Osteocyte (in vitro differentiated cells): ENCODE measurements at places on chromosomes 1 and 21. TPM values are rescaled to one million over a fixed set of nuclear protein-coding genes. Genes with fewer than 3 reads are reported as not detected.
A peak's percentile ranks its signal among the peaks of the same experiment; 100 is the strongest.

Gene CD101
- total RNA-seq, result 0.50 and 0.78 TPM in 2 replicates

- H3K36me3 ChIP-seq, result no peaks in the 10 kb centered on the region
- DNase-seq, result no peak
- peak within 1 kb of the TSS; percentile 94 for H3K27ac ChIP-seq
- peak within 1 kb of the TSS; percentile 99 for H3K4me3 ChIP-seq
Observed at GRCh38 chr1:19643602-19644394, at the start of gene NBL1. TSS of gene NBL1 (plus strand) at chr1:19644311. CDS start at chr1:19655031, 10,720 bp downstream.

DNA sequence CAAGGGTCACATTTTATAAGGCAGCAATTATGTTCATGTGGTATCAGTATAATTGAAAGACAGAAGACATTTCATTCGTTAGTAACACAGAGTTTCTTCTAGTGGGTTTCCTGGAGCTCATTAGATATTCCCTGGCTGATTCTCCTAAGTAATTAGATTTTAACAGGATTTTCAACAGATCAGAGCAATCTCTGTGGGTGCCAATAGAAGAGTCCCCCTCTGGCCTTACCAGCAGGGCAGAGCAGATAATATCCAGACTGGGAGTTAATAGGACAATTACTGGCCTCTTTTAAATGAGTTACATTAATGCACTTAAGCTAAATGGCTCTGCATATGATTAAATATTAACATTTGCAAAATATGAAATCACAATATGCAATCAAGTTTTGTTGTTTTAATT lies 74.2 kb upstream of the FOXD3 start:
- no peaks in the 10 kb centered on the region for H3K36me3 ChIP-seq
- no peak for DNase-seq
- no peak overlapping the region for H3K4me3 ChIP-seq
- no peaks in the 10 kb centered on the region for H3K4me1 ChIP-seq

DNA sequence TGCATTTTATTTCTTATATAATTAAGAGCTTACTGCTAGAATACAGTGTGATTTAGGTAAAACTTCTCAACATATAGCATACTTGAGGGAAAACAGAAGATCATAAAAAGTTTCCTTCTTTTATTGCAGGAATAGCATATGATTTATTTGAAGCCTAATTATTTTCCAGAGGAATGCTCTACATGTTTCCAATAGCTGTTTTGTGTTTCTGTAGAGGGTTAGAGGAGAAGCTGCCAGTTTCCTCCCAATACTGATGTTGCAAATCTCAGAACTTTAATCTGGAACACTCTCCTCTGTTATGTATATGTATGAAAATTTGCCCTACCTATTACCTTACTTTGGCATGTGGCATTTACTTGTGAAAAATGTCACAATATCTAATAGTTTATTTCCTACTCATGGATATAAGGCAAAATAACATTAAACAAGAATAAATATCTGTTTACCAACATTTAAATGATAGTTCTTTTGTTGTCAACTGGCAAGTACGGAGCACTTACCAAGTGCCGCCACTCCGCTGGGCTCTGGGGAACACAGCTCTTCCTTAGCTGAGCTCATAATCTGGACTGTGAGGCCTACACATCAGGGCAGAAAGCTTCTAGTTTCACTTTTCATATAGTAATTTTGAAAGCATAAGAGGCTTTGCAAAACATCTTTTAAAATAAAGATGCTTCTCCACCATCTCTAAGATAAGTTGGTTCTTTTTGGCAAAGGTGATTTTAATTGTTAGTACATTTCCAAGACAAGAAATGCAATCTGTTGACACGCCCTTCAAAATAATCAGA lies 239.8 kb upstream of the C1orf105 start:
- H3K27me3 ChIP-seq, result no peaks in the 10 kb centered on the region
- DNase-seq, result no peak
- peaks cover 38% of the 10 kb centered on the region for H3K4me1 ChIP-seq
- H3K4me3 ChIP-seq, result peak overlapping the region; percentile 33

DNA sequence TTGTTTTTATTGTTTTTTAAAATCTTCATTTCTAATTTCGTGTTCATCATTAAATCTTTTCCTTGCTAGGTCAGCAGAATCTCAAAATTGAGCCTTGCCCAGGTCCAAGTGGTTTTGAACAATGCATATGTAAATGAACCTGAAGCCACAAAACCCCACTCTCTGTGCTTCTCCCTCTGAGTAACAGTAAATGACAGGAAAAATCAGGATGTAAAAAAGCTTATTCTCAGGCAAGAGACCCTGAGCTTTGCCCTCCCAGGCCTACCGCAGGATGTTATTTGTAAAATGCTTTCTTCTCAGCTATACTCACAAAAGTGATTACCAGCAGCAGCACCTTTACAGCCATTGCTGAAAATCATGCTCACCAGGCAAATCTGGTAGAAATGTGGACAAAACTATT lies 47.6 kb downstream of the TYW3 start:
- H3K27me3 ChIP-seq, result peaks cover 12% of the 10 kb centered on the region
- no peaks in the 10 kb centered on the region for H3K36me3 ChIP-seq
- H3K4me3 ChIP-seq, result no peak overlapping the region
- DNase-seq, result no peak
- H3K27ac ChIP-seq, result no peak overlapping the region
- H3K4me1 ChIP-seq, result no peaks in the 10 kb centered on the region
